ENCODE measurements at places on chromosomes 16 and 17.

DNA sequence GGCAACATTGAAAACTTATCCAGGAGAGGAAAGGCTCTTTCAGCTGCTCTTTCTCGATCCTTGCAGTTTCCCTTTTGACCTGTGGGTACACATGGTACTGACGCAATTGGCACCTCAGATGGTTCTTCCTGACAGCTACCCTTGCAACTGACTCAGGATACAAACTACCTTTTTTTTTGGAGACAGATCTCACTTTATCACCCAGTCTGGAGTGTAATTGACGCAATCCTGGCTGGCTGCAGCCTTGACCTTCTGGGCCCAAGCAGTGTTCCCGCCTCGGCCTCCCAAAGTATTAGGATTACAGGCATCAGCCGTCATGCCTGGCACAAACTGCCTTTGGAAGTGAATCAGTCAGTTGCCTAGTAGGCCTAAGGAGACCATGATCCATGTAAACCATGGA is 607.2 kb downstream of the WWOX start:
- no peak for DNase-seq

GRCh38 chr17:82979718-82980117 is 99.7 kb upstream of the METRNL start:
- DNase-seq: no peak

DNA sequence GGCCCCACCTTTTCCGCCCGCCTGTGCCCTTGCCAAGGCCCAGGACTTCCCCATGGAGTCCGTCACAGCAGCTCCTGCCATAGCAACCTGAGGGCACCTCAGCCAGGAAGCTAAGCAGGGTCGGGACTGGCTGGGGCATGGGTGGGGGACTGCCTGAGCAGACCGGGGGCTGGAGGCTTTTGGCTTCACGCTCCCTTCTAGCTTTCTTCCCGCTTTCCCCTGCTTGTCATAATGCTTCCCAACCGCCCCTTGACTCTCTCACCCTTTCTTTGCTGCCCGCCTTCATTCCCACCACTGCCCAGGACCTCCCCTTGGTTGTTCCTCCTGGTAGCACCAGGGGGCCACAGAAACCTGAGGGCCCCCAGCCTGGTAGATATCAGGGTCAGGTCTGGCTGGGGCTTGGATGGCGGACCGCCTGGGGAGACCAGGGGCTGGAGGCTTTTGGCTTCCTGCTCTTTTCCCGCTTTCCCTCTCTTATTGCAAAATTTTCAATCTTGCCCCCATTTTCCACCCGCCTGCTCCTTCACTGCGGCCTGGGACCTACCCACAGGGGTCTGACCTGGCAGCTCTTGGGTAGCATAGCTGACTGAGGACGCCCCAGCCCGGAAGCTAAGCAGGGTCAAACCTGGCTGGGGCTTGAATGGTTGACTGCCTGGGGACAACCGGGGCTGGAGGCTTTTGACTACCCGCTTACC is 2287.7 kb downstream of the TP53TG3F start:
- no peak for DNase-seq

DNA sequence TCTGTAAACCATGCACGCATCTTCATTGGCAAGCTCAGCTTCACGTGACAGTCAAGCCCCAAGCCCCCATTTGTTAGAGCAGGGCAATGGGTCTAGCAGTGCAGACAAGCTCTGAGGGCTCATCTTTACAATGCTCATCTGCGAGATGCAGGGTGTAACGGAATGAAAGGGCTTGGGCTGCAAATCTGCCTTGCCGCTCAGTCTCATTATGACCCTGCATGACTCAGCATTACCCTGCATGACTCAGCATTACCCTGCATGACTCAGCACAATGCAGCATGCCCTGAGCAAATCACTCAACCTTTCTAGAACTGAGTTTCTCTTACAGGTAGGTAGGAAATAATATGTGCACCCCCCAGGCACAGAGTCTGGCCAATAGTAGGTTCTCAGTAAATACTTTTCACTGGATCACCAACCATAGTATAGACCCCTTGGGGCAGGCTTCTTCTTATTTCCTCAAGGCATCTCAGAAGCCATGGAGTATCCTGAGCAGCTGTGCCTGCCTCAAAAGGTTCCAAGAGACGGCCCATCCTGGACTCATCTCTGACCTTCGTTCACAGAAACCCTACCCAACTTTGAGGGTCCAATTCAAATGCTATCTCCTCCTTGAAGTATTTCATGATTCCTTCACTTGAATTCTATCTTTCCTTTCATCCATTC is 391.3 kb upstream of the CDH5 start:
- DNase-seq: no peak

GRCh38 chr17:45394091-45394490 is 38.6 kb downstream of the ARHGAP27 start:
- no peak for DNase-seq

Data from kidney glomerular epithelial cell (primary cell).